ENCODE measurements at places on chromosomes 11 and 22.

GRCh38 chr22:24188705-24189248 lies 7.5 kb downstream of the SUSD2 start:
- no peak for DNase-seq

DNA sequence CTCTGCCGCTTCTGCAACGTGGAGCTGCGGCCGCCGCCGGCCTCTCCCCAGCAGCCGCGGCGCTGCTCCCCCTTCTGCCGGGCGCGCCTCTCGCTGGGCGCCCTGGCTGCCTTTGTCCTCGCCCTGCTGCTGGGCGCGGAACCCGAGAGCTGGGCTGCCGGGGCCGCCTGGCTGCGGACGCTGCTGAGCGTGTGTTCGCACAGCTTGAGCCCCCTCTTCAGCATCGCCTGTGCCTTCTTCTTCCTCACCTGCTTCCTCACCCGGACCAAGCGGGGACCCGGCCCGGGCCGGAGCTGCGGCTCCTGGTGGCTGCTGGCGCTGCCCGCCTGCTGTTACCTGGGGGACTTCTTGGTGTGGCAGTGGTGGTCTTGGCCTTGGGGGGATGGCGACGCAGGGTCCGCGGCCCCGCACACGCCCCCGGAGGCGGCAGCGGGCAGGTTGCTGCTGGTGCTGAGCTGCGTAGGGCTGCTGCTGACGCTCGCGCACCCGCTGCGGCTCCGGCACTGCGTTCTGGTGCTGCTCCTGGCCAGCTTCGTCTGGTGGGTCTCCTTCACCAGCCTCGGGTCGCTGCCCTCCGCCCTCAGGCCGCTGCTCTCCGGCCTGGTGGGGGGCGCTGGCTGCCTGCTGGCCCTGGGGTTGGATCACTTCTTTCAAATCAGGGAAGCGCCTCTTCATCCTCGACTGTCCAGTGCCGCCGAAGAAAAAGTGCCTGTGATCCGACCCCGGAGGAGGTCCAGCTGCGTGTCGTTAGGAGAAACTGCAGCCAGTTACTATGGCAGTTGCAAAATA lies 816 bp downstream of the PDE3B start:
- DNase-seq = peak; percentile 57

GRCh38 chr11:121841487-121842191 lies 274.4 kb downstream of the BLID start:
- peak; percentile 26 for DNase-seq

DNA sequence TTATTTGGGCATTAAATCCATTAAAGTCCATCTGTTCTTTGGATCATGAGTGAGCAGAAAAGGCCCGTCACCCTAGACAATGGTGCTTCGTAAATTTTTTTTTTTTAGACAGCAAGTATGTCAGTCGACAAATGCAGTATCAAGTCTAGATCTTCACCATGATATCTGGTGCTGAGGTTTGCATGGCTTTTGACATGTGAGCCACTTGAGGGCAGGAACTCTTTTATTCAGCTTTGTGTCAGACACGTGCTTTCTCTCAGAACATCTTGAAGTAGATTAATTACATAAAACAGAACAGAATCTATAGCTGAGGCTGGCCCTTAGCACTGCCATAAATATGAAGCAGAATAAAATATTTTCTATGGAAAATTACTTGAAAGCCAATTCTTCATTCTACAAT lies 62.9 kb upstream of the CARD18 start:
- no peak for DNase-seq

DNA sequence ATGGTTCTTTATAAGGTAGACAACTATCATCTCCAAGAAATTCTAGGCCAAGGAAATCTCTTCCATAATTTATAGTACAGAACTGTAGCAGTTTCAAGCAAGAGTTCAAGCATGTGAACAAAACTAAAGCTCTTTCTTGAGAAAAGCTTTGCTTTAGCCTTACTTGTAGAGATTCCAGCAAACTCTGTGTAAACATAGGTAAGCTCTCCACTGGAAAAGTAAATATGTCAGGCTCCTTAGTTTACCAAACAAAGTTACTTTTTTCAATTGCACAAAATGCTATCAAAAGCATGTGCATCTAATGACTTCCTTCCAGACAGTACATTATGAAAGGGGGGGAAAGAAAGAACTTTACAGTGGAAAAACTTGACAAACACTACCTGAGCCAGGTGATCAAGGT lies 125.0 kb downstream of the SIK3 start:
- DNase-seq = no peak

- DNase-seq = no peak
These were observed 18.8 kb upstream of the MGAT3 start for GRCh38 chr22:39437791-39438704.

- no peak for DNase-seq
These were observed 63.9 kb downstream of the AHNAK start for GRCh38 chr11:62482753-62483152.

- DNase-seq = peak; percentile 64
These were observed at the start of gene ZDHHC8 for GRCh38 chr22:20131597-20131858. ZDHHC8 (plus strand) TSS chr22:20131804; CDS start chr22:20131948, 144 bp downstream.

DNA sequence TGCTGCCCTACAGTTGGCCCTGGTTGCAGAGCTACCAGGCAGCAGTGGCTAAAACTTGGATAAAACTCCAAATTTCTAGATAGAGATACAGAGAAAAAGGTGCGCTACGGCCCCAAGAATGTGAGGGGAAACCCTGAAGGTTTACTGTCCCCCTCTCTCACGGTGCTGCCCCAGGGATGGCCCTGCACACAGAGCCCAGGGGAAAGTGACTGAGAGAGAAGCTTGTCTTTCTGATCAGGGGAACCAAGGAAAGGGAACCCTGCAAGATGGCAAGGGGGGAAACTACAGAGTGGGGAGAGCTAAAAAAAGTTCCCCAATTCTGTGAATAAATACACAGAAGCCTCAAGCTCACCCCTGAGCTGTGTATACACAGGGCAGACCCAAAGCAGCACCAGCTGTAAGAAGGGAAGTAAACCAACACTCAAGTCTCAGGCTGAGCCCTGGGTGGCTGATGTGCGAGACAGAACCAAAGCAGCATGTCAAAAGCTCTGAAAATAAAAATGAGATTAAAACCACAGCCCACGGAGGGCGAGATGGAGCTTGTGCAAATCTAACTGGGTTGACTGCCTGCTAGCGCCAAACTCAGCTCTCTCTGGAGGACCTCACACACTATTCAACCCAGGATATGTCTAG lies 22.1 kb downstream of the GNB1L start:
- peak; percentile 13 for DNase-seq

DNA sequence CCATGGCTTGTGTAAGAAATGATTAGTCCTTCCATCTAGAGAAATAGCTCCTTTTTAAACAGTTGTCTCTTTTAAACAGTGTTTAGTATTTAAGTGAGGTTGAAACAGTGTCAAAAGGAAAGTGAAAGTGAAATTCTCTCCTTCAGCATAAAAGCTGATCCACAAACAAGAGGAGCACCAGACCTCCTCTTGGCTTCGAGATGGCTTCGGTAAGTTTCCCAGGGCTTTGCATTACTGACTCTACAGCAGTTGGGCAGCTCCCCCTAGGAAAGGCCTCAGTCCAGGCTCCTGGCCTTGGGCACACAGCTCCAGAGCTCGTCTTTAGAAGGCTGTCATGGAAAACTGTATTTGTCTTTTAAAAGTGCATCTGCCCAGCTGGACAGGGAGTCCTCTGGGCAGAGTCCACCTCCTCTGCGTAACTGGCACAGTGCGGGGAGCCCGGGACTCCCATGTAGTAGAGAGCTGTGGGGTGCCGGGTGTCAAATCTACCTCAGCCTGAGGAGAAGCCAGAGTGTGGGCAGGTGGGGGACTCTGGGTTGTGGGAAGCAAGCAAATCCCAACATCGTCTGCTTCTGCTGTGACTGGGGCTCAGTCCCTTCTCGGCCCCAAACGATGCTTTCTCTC lies at the start of gene PLAAT4:
TSS of gene PLAAT4 (plus strand) at position 140 of the 624 bp plus-strand sequence. CDS start at position 201, 61 bp downstream.
- peak; percentile 75 for DNase-seq

GRCh38 chr11:45494738-45495137 lies 170.7 kb downstream of the CHST1 start:
- no peak for DNase-seq

DNA sequence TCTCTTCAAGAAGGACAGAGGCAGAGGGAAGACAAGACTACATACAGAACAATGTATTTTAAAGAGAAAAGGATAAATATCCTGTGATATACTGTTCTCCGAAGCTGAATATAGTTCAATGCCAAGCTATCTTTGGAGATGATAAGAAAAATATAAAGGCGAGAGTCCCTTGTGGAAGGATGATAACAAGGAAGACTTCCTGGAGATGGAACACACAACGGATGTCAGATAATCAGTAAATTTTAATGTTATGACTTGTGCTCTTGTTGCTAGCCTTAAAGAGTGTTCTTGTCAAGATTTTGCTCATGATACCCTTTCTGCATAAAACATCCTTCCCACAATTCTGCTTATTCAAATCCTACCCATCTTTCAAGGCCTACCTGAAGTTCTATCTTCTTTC lies 6.8 kb upstream of the CTR9 start:
- no peak for DNase-seq

- DNase-seq = no peak
These were observed 3.1 kb upstream of the EXPH5 start for GRCh38 chr11:108596701-108597100.

GRCh38 chr11:6027501-6027900 lies 3.1 kb downstream of the OR56A1 start:
- no peak for DNase-seq

GRCh38 chr11:17496406-17496805 lies 19.8 kb upstream of the ABCC8 start:
- no peak for DNase-seq

- DNase-seq = no peak
These were observed 58.6 kb downstream of the HIPK3 start for GRCh38 chr11:33315822-33316221.

DNA sequence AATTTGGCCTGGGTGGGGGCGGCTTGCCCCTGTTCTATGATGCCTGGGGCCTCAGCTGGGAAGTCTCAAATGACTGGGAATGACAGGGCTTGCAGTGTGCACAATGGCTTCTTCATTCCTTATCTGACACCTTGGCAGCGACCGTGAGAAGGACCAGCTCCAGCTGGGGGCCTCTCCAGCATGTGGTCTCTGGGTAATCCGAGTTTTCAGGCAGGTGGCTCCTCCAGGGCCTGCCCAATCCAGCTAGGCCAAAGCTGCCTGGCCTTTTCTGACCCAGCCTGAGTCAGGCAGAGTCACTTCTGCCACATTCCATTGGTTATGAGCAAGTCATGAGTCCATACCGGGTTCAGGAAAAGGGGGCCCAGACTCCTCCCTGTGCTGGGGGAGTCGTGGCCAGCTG lies 646.0 kb downstream of the OPCML start:
- peak; percentile 51 for DNase-seq

GRCh38 chr11:73789279-73789670 lies 1.6 kb downstream of the MRPL48 start:
- no peak for DNase-seq

GRCh38 chr11:113884361-113884836 lies 9.0 kb upstream of the USP28 start:
- no peak for DNase-seq

GRCh38 chr22:45105281-45105702 lies 58.4 kb upstream of the NUP50 start:
- no peak for DNase-seq

DNA sequence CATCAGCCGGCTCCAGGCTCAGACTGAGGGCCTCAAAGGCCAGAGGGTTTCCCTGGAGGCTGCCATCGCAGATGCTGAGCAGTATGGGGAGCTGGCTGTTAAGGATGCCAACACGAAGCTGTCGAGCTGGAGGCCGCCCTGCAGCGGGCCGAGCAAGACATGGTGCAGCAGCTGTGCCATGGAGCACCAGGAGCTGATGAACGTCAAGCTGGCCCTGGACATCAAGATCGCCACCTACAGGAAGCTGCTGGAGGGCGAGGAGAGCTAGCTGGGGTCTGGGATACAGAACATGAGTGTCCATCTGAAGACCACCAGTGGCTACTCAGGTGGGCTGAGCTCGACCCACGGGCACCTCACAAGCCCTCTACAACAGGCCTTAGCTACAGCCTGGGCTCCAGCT lies 4.0 kb upstream of the SCUBE2 start:
- DNase-seq = no peak

- DNase-seq = peak; percentile 63
These were observed 32.7 kb downstream of the ARHGAP42 start for GRCh38 chr11:100719809-100720221.

DNA sequence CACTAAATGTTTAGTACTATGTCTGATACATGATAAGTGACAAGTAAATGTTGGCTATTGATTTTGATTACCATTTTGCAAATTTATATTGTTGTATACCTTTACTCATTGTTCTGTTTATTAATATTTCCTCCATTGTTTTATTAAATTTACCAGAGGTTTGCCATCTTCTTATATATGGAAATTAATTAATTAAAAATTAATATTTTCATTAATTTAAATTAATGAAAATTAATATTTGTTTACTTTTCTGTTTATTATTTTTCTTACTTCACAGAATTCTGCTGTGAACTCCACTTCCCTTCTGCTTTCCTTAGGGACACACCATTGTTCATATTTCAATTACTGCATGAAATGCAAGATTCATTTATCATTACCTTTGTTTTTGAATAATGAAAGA lies 331.0 kb downstream of the LARGE1 start:
- no peak for DNase-seq

- DNase-seq = no peak
These were observed 104.7 kb downstream of the PLEKHA7 start for GRCh38 chr11:16909359-16910035.

DNA sequence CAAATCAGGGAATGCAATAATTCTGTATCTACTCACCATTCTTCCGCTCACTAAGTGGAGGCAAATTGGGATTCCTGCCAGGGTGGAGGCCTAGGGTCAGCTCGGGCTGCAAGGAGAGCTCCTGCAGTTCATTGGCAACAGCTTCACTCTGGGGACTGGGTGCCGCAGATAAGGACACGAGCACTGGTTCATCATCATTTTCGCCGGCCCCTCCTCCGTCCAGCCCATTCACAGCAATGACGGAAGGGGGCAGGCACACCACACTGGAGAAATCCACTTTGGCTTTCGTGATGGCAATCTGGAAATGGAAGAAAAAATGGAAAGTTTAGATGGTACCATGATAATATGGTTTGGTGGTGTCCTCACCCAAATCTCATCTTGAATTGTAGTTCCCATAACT lies 84.4 kb downstream of the MRTFA start:
- peak; percentile 27 for DNase-seq

DNA sequence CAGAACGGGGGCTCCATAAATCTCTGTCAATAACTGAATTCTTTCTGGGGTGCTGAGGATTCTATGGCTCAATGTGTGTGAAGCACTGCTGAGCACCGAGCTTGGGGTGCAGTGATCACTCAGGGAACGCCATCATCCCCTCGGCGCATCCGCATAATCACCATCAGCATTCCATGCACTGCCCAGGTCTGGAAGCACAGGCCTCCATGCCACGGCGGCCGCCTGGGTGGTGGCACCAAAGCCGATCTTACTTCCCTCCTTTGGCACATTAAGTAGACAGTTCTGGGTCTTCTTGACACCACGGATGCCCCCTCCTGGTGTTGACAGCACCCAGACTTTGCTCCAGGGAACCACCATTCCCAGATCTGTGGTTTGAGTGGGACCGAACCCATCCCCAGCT lies 15.6 kb downstream of the LTO1 start:
- no peak for DNase-seq
